ENCODE measurements at places on chromosomes 5 and 9. TPM values are rescaled to one million over a fixed set of nuclear protein-coding genes. Genes with fewer than 3 reads are reported as not detected.

NMUR2 gene
- total RNA-seq: not detected

XRCC4 gene
- total RNA-seq: 0.45 TPM

PCDHGA10 gene
- total RNA-seq: 3.8 TPM

LTC4S gene
- 21.0 TPM for total RNA-seq

MSMP gene
- total RNA-seq: not detected

EIF4E1B gene
- not detected for total RNA-seq

GNG10 gene
- total RNA-seq: 12.3 TPM

GRCh38 chr5:166648736-166649135 lies 1642.7 kb upstream of the WWC1 start:
- no peaks in the 10 kb centered on the region for H3K36me3 ChIP-seq
- DNase-seq: no peak

- no peaks in the 10 kb centered on the region for H3K4me1 ChIP-seq
- no peak overlapping the region for H3K27ac ChIP-seq
- no peaks in the 10 kb centered on the region for H3K36me3 ChIP-seq
- no peak overlapping the region for H3K4me3 ChIP-seq
- no peak for DNase-seq
Measured at GRCh38 chr5:131983244-131983771, 28.1 kb downstream of the ACSL6 start.

DNA sequence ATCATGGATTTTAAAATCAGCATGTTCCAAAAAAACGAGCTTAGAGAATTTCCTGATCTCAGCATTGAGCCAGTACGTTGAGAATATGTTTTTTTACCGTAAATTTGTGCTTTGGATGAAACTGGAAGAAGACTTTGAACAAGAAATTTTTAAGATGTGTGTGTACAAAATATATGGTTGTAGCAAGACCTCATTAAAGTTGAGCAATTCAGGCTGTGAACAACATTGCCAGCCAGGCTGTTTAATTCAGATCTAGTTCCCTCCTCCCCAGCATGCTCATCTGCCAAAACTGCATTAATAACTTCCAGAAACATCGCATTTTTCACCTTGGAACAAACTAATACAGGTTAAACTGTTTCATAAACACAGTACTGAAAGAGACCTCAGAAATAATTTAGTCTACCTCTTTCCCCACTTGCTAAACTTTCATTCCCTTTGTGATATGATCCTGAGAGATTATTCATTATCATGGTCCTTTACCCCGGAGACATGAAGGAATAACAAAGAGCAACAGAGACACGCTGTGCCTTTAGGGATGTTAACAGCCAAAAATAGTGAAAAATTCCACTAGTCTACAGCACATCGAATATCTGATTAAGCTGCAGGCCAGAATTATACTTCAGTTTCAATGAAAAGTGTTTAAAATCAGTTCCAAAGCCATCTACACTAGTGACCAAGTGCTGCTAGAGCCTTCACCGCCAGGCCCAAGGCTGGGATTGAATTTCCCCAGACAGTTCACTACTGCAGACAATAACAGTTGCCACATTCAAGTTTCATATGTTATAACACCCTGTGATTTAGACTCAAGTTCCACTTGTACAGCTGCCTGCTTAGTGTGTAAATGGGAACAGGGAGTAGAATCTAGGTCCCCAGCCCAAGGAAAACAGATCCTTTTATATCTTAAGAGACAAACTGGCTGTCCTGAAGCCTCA lies 89.6 kb downstream of the EFNA5 start:
- DNase-seq: peak; percentile 55
- no peak overlapping the region for H3K4me3 ChIP-seq
- H3K36me3 ChIP-seq: no peaks in the 10 kb centered on the region
- H3K27me3 ChIP-seq: no peaks in the 10 kb centered on the region
- no peaks in the 10 kb centered on the region for H3K4me1 ChIP-seq
- H3K27ac ChIP-seq: no peak overlapping the region

- no peak overlapping the region for H3K27ac ChIP-seq
- H3K36me3 ChIP-seq: no peaks in the 10 kb centered on the region
- H3K27me3 ChIP-seq: no peaks in the 10 kb centered on the region
- no peak for DNase-seq
- H3K4me3 ChIP-seq: no peak overlapping the region
Measured at GRCh38 chr5:125244531-125244930, 498.1 kb upstream of the ZNF608 start.

GRCh38 chr9:34620061-34620994 lies at the start of gene DCTN3:
Gene DCTN3, minus strand, starts transcription at chr9:34620495. Its CDS starts 31 bp downstream, at chr9:34620464.
- H3K27ac ChIP-seq: peak within 1 kb of the TSS; percentile 60
- peaks cover 43% of the 10 kb centered on the region for H3K27me3 ChIP-seq
- H3K4me3 ChIP-seq: peak within 1 kb of the TSS; percentile 63
- peak; percentile 95 for DNase-seq
- peaks cover 16% of the 10 kb centered on the region for H3K4me1 ChIP-seq

DNA sequence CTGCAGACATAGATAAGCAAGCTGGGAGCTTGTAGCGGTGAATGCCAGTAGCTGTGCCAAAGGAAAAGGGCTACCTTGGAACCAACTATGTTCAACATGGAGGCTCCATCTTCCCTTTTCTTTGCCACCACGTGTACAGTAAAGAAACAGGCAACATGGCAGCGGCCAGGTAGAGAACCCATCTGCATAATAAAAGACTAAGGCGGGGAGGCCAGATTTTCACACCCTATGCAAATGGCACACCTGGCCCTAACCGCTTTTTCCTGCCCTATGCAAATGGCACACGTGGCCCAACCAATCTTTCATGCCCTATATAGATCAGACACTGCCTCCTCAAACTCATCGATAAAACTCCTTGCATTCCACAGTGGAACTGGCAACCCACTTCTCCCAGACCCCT lies 477.5 kb upstream of the EDIL3 start:
- no peaks in the 10 kb centered on the region for H3K4me1 ChIP-seq
- no peaks in the 10 kb centered on the region for H3K27me3 ChIP-seq
- no peak for DNase-seq
